ENCODE measurements at places on chromosomes 5 and 9.

- no peak for DNase-seq
Measured at GRCh38 chr9:27954858-27955257, 381.6 kb upstream of the C9orf72 start.

- no peak for DNase-seq
Measured at GRCh38 chr9:115989831-115990230, 163.8 kb upstream of the PAPPA start.

DNA sequence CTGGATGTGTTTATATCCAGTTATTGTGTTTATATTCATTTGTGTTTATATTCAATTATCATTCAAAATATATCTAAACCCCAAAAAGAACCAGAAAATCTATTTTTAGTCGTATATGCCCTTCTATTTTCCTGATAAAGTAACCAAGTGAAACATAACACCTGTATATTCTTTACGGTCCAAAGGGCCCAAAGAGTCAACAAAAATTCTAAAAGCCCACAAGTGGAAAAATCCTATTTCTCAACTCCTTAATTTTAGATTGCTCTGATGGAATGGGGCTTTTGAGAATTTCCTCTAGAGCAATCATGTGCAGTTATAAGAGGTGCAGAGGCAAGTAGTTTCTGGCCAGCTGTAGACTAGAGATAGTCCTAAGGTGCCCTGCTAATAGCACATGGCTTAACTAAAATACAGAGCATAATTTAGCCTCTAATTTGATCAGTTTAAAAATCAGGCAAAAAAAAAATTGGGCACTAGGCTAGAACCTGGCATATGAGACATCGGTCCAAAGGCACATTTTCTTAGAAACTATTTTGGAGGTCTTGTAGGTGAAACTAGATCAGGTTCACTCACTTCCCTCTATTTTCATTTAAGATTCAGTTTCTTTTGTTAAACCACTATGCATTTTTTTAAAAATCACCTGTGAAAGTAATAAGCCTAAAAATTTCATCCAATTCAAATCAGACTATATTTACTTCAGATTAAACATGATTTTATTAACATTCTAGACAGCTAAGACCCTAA, 256.0 kb downstream of the FBXL17 start:
- DNase-seq = no peak

GRCh38 chr9:90860826-90861225, 59.2 kb downstream of the SYK start:
- DNase-seq = no peak

GRCh38 chr5:87825583-87825982, 412.9 kb upstream of the CCNH start:
- no peak for DNase-seq

DNA sequence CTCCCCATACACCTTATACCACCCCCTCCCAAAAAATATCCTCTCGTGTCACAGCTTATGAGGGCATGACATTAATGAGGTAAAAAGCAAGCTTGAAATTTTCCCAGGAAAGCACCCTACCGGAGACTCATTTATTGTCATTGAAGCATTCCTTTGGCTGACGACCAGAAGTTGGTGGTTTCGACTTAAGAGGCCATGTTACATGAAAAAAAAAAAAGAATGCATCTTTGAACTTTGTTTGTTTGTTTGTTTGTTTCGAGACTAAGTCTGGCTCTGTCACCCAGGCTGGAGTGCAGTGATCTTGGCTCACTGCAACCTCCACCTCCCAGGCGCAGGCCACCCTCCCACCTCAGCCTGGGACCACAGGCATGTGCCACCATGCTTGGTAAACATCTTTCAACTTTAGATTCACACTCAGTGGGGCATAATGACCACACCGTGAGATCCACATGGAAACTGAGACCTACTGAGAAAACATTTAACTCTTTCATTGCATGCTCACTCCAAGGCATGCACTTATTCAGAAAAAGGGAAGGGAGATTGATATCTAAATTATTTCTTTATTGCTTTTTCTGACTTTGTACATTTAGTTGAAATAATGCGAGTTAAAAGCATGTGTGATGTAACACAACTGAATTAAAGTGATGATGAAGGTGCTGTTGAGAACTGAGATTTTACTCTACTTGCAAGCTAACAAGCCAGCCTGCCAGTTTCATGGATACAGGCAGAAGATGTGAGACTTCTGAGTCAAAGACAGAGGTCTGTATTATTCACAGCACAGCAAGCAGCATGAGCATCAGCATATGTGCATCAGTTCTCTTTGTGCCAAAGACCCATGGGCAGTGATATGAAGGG, 5.1 kb upstream of the RAB14 start:
- no peak for DNase-seq

All from NCI-H1930 (cell line).